ENCODE measurements at places on chromosomes 4 and X.

- DNase-seq, result no peak
Measured at GRCh38 chr4:152509595-152510225, 26.2 kb downstream of the FBXW7 start.

DNA sequence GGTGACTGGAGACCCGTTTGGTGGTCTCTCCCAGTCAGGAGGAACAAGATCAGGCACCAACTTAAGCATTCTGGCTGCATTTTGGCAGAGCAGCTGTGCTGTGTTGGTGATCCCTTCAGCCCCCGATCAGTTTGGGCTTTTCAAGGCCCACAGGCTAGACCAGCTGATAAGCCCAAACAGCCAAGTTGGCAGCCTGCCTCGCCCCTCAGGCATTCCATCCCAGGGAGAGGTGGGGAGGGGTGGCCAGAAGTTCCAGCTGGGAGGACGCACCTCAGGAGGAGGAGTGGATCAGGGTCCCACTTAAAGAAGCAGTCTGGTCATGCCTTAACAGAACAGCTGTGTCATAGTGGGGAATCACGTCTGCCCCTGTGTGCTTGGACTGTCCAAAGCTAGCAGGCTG, 105.8 kb downstream of the CHIC1 start:
- no peak for DNase-seq

DNA sequence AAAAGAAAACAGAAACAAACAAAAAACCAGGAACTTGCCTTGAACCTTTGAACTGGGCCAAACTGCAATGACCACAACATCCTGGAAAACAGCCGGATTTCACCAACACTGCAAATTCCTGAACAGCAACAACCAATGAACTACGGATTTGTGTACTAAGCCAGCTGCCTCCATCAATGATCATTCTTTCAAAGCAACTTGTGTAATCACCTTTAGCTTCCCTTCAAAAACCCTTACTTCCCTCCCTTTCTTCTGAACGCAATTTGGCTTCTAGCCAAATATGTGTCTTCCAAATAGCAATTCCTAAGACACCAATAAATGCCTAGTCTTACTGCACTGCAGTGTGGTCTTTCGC, 98.5 kb upstream of the FAM47C start:
- no peak for DNase-seq

DNA sequence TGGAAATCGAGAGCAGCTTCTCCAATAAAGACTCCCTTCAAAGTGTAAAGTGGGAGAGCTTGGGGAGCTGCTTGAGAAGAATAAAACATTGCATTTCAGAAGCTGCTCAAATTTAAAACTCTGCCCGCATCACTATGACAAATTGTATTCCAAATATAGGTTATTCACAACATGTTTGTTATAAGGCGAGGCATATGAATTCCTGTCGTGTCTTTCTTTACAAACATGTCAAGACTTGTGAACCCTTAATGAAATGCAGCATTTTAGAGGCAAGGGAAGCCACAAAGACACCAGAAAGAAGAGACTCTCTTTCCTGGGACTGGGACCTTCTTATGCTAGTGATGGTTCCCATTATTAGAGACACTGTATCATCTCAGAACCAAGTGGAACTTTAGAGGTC, 311.2 kb downstream of the DHX15 start:
- DNase-seq, result no peak

DNA sequence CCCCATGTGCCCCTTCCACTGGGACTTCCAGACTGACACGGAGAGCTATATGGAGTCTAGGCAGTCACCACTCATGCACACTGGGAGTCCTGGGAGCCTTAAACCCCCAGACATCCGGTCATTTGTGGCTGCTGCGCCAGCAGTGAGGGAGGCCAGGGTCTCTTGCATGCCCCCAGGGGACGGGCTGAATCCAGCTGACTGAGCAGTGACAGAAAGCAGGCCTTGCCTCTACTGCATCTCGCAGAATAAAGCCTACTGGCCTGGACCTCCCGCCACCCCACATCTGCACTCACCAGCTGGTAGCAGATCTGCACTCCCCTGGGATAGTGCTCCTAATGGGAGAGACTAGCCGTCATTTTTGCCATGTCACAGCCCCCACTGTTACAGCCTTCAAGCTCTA, 1234.2 kb downstream of the FAM133A start:
- no peak for DNase-seq

DNA sequence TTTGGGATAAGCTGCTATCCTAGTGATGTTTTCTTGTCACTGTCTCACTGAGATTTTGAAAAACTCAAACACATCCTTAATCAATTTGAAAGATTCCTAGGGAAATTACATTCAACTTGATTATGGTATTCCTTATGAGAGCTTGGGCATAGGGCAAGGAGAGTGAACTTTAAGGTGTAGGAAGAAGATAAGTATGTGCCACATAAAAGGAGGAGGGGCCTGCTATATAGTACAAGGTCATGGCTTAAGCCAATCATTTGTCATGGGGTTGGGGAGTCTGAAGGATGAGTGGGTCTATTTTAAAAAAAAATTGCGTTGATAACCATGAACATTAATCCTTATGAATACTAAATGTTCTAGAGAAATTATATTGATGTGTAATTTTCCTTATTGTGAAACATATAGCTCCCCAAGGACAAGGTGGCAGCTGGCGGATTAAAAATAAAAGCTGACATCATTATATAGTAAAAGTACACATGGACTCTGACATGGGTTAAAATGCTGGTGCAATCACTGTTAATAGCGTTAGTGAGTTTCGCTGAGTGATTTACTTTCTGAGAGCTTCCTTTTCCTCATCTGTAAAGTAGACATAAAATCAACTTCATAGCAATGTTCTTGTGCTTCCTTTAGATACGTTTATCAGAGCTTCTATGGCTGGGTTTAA, 17.4 kb downstream of the GALNT7 start:
- DNase-seq, result no peak

GRCh38 chr4:70747874-70748273, 26.1 kb downstream of the RUFY3 start:
- no peak for DNase-seq

DNA sequence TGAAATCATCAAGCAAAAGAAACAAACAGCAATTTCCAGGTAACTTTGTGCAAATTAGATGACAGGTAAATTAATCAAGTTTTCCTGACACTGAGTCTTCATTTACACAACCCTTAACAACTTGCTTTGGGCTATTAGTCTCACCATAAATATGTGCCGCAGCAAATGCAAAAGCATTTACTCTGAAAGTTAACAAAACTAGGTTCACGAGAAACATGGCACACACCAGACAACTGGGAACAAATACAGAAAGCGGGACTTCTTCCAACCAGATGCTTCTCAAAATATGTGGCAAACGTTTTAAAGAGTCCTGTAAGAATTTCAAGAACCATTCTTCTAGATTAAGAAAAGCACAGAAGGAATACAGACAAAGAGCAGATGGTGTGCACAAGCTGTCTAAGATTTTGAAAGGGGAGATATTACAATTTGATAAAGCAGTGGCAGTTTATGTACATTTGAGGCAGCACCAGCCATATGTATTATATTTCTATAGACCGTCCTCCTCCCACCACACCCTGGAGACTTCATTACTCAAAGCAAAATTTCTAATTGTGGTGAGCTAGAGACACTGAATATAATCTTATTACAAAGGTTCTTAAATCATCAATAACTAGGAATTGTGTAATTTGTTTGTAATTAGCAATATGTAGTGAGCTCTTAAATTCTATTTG, 192.5 kb upstream of the ADAMTS3 start:
- DNase-seq, result no peak

DNA sequence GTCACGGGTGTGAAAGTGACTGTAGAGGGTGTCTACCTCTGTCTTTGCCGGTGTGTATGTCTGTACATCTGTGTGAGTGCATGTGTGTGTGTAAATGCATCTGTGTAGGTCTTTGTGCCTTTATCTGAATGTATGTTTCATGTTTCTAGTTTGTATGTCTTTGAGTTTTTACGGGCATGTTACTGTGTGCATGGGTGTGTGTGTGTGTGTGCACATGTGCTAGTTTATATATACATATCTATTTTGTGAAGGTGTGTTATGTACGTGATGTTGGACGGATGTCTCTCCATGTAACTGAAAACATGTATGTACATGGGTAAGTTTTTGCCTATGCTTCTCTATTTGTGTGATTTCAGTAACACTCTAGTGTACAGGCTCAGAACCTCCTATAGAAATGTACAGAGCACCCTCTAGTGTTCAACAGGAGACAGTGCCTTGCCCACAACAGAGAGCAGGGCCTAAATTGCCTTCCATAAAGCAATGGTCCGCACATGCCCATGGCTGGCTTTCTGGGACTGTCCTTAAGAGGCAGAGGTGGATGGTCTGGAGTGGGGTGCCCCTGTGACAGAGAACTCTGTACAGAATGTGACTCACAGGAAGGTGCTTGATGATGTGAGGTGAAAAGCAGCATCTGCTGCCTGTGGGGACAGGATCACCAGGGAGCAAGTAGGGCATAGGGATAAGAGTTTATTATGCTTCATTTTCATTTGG, 343.5 kb downstream of the RAPGEF2 start:
- DNase-seq, result no peak

- no peak for DNase-seq
Measured at GRCh38 chr4:153205757-153206156, 1.5 kb downstream of the TRIM2 start.

GRCh38 chr4:85147481-85148076, 181.1 kb upstream of the WDFY3 start:
- no peak for DNase-seq

GRCh38 chrX:129984111-129984958, 1.9 kb downstream of the BCORL1 start:
- DNase-seq, result no peak

DNA sequence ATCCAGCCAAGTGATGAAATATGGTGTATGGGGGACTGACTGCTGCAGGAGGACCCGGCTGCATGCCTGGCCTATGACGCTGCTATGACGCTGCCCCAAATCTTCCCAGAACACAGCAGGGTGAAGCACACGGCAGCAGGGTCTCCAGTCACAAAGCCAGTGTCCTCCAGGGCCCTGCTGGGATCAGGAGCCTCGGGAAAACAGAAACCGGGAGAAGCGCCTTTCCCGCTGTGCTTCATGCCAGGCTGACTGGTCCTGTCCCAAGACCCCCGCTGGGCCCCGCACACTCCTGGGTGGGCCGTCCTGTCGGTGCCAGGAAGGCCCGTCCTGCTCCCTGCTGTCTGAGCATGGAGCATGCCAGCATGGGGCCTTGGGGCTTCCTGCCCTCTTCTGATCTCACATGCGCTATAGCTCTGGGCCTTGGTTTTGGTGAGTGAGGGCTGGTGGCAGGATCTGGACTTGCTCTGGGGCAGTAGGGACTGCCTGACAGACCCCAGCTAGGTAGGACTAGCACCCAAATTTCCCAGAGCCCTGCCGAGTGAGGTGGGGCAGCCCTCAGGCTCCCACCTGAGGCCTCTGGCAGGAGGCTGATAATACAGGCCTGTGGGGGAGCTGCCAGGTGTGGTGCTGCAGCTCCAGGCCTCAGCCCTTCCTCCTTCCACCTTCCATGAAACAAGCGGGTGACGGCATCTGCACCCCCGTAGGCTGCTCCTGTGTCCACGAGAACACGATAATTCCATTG, 64.0 kb downstream of the ACOX3 start:
- DNase-seq, result no peak

DNA sequence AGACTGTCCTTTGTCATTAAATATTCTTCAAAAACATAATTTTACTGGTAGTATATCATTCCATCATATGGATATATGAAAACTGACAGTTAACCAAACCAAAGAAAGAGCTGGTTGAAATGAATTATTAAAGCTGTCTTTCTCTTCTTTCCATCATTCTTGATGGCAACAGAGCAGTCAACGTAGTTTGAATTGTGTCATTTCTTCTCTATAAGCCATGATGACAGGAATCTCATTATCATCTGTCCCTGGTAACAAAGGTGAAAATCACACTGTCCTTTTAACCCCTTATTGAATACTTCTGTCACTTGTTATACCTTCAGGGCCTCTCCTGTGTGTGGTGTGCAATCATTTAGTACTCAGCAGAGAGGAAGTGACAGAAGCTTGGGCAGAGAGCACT, 197.0 kb upstream of the SLITRK2 start:
- DNase-seq, result no peak

- DNase-seq, result no peak
Measured at GRCh38 chrX:152202886-152203285, 64.5 kb upstream of the MAGEA10 start.

- no peak for DNase-seq
Measured at GRCh38 chrX:149512225-149512885, 7.2 kb upstream of the IDS start.

DNA sequence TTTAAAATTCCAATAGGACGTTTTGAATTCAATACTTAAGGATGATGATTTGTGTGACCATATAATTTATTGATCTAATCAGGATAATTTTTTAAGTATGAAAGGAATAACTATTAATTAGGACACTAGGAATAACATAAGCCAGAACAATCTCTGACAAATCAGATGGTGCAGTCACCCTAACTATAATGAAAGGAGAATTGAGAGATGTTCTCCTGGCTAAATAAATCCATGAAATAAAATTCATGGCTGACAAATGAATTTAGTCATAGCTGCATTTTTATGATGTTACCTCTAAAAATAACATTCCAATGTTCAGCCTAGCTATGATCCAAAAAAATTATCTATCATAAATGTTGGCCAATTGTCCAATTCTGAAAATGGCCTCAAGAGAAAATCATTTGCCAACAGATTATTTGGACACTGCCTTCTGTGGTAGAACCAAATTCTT, 190.6 kb upstream of the NEIL3 start:
- no peak for DNase-seq

- DNase-seq, result no peak
Measured at GRCh38 chr4:127362686-127363085, 270.1 kb upstream of the INTU start.

DNA sequence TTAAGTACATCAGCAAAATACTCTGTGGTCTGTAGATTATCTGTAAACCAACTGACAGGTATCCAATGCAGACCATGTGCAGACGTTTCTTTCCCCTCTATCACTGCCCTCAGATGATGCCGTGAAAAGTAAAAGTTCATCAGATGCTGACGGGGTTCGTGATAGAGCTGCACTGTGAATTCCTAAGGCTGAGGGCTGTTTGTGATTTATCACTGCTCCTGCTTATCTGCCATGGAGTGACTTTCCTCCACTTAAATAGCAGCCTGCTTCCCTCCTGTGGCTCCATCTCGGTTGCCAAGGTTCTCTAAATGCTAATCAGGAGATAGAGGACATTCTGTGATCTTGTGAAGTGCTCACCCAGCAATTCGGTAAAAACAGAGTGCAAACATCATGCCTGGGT, 89.3 kb upstream of the SRD5A3 start:
- no peak for DNase-seq

DNA sequence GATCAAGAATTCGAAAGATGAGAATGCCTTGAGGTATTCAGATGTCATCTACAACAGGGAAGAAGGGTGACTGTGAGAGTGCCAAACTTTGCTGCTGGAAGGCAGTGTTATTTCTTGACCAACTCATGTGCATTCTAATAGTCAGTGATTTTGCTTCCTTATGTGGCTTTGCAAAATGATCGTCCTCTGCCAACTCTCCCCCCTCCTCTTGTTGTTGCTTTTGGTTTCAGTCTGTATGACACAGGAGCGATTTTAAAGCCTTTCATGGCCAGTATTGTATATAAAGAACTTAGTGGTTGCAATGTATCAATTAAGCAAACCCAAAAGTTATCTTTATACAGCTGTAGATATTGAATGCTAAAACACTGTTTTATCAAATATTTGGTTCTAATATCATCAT, 379.1 kb downstream of the IL1RAPL1 start:
- DNase-seq, result no peak

- DNase-seq, result no peak
Measured at GRCh38 chrX:1902901-1903235, 288.0 kb downstream of the ASMT start.

Data from cerebellar nuclear complex (tissue), 1 donor.